ENCODE measurements at places on chromosomes 3 and 15.
A peak's percentile ranks its signal among the peaks of the same experiment; 100 is the strongest.

- DNase-seq, result no peak
Measured at GRCh38 chr15:92711457-92711831, 55.9 kb upstream of the FAM174B start.

GRCh38 chr15:94644433-94644832 lies 413.1 kb downstream of the MCTP2 start:
- DNase-seq, result no peak

- no peak for DNase-seq
Measured at GRCh38 chr15:60557191-60557618, 78.3 kb upstream of the ICE2 start.

- no peak for DNase-seq
Measured at GRCh38 chr3:25870452-25870851, 80.6 kb downstream of the OXSM start.

DNA sequence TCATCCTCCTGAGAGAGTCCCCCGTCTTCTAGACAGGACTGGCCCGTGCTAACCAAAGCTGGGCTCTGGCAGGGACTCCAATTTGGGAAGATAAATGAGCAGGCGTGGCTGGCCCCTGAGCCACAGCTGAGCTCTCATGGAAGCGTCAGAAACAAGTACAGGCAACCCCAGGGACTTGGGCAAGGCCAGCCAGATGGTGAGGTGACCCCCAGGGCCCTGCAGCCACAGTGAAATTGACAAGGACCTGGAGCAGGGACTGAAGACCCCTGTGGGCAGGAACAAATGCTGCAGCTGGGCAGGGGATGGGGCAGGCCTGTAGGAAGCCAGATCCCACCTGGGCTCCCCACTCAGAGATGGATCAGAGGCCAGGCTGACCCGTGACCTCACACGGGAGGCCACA lies 32.8 kb upstream of the CGNL1 start:
- no peak for DNase-seq

DNA sequence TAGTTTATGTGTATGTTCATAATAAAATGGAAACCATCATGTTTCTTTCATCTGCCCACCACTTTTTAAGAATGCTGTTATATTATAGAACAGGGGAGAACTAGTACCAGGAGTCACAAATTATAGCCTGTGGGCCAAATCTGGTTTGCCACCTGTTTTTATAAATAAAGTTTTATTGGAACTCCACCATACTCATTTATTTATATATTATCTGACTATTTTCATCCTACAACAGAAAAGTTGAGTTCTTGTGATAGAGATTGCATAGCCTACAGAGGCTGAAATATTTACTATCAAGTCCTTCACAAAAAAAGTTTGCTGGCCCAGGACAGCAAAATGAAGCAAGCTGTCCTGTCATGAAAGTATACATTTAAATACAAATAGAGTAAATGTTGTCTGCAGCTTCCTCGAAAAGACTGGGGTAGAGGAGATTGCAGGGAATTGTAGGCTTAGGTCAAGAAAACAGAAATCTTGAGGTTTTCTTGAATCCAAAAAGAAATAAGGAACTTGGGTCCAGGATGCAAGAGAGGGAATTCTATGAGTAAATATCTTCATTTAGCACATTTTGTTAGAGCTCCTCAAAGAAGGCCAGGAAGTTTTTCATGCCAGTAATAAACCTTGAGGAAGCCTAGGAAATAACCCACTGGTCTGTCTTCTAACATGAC lies 41.1 kb downstream of the FILIP1L start:
- DNase-seq, result no peak

- DNase-seq, result no peak
Measured at GRCh38 chr3:149886957-149887356, 73.9 kb downstream of the RNF13 start.

GRCh38 chr3:52317208-52318000 lies 1.3 kb downstream of the DNAH1 start:
- peak; percentile 67 for DNase-seq

DNA sequence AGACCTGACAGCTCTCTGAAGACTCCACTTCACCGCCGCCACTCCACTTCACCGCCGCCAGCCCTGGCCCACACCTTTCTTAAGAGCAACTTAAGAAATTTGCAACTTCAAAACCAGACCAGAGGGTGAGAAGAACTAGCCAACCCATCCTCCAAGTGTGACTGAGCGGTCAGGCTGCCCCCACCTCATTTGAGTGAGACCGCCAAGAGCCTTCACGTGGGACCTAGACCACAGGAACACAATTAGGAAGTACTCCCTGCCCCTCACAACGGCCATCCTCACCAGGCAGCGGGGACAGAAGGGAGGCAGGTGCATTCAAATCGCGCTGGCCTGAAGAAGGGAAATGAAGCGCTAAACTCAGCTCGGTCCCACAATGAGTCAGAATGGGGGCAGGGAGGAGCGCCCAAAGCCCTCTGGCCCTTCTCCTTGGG lies 156.8 kb upstream of the BCL6 start:
- no peak for DNase-seq

- peak; percentile 69 for DNase-seq
Measured at GRCh38 chr3:123884203-123884831, at the start of gene MYLK. Gene MYLK, minus strand, starts transcription at chr3:123884332. Its CDS starts 90,491 bp downstream, at chr3:123793841.

DNA sequence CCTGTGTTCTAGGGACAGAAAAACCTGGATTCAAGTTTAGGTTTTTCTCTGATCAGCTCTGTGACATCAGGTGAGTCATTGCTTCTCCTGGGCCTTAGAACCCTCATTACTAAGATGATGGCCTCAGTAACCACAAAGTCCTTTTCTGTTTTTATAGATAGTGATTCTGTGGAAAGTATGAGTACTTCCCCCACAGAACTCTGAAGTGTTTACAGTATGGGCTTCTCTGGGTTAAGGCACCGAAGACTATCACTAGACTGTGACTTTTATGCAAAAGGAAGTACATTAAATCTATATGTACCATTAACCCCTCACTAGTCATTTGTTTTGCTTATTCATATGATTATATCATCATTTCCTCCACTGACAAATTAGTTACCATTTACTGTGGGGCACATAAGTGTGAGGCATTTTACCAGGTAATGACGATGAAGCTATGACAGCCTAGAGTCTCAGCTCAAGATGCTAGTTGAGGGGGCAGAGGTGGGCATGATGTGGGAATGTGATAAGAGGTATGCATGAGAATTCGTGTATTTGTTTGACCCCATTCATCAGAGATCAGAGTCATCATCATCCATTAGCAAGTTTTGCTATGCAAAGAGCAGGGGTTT lies 15.0 kb upstream of the RORA start:
- no peak for DNase-seq

GRCh38 chr3:71207632-71208031 lies 375.9 kb downstream of the FOXP1 start:
- no peak for DNase-seq

GRCh38 chr3:115836944-115837343 lies 213.6 kb downstream of the GAP43 start:
- DNase-seq, result no peak

GRCh38 chr15:59565299-59565698 lies 46.3 kb upstream of the GCNT3 start:
- no peak for DNase-seq

- DNase-seq, result no peak
Measured at GRCh38 chr15:36926427-36926825, 173.9 kb downstream of the MEIS2 start.

GRCh38 chr3:152318512-152318911 lies 49.8 kb downstream of the MBNL1 start:
- DNase-seq, result no peak

- DNase-seq, result no peak
Measured at GRCh38 chr3:69423463-69424155, 37.7 kb upstream of the FRMD4B start.

GRCh38 chr15:64842986-64843561 lies 1.4 kb downstream of the PLEKHO2 start:
- peak; percentile 61 for DNase-seq

DNA sequence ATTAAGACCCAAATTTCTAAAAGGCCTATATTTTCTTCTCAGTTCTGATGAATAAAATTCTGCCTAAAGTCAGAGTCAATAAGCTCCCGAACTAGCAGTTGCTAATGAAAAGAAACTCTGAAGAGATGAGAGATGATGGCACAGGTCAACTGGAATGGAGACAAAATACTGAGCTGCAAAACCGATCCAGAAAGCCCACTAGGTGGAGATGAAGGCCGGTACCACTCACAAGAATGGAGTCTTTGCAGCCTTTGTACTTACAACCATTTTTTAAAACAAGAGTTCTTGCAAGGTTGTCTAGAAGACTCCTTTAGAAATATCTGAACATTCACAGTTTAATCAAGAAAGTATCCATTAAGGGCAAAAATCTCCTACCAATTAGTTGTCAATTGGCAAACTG lies 119.9 kb upstream of the TJP1 start:
- no peak for DNase-seq

- no peak for DNase-seq
Measured at GRCh38 chr3:13477943-13478342, 2.2 kb upstream of the HDAC11 start.

DNA sequence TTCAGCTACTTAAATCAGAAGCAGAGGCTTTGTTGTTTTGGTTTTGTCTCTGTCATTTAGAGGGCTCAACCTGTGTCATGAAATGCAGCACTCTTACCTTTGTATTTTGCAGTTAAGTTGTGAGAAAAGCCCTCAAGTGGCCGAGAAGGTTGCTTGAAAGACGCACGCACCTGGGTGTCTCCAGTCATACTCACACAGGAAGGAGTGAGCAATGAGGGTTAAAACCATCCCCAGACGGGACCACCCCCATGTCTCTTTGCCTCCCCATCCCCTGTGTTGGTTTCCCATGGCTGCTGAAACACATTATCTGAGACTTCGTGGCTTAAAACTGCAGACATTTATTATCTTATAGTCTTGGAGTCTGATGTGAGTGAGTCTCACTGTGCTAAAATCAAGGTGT lies 376.1 kb upstream of the CFAP20DC start:
- DNase-seq, result no peak
